ENCODE measurements at places on chromosomes 4 and X. TPM values are rescaled to one million over a fixed set of nuclear protein-coding genes. Genes with fewer than 3 reads are reported as not detected.

DNA sequence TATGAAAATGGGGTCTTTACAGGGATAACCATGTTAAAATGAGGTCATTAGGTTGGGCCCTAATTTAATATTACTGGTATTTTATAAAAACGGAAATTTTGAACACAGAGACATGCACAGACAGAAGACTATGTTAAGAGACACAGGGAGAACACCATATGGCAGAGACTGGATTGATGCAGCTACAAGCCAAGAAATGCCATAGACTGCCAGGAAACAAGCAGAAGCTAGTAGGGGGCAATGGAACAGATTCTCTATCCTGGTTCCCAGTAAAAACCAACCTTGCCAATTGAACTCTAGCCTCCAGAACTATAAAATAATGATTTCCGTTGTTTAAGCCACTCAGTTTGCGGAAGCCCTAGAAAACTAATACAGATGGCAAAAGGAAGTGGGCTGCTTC, 6.6 kb upstream of the GUF1 start:
- DNase-seq: no peak

Gene MED12
- total RNA-seq: 32.7 TPM

GRCh38 chr4:163191999-163192398, 25.3 kb upstream of the NAF1 start:
- peak; percentile 85 for DNase-seq

- no peak for DNase-seq
These were observed 851.7 kb upstream of the PCDH10 start for GRCh38 chr4:132297346-132297745.

DNA sequence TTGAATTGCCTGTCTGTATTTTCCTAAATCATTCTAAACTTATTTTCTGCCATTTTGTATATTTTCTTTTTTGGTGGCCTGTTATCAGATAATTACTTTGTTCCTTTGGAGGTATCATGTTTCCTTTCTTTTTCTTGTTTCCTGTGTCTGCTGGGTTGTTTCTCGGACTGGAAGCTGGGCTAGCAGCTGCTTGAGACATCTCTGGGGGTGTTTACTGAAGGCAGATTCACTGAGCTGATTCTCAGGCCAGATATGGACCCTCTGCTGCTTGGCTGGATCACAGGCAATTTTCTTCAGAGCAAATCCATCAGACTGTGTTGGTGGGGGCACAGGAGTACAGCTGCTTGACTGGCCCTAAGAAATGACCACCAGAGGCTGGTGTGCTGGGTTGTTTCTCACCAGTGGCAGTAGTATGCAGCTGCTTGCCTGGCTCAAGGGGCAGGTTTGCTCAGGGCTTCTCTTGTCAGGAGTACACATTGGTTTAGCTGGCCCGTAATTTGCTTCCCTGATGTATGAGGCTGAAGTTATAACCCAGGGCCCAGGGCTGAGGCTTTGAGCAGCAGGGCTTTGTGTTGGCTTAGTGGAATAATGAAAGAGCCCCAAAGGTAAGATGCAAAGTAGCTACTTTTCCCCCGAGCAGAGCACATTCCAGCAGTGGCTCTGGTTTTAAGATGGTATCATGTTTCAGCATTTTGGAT, 680.6 kb downstream of the TECRL start:
- no peak for DNase-seq

- DNase-seq: no peak
These were observed 74.4 kb downstream of the RTL5 start for GRCh38 chrX:72057331-72057730.

DNA sequence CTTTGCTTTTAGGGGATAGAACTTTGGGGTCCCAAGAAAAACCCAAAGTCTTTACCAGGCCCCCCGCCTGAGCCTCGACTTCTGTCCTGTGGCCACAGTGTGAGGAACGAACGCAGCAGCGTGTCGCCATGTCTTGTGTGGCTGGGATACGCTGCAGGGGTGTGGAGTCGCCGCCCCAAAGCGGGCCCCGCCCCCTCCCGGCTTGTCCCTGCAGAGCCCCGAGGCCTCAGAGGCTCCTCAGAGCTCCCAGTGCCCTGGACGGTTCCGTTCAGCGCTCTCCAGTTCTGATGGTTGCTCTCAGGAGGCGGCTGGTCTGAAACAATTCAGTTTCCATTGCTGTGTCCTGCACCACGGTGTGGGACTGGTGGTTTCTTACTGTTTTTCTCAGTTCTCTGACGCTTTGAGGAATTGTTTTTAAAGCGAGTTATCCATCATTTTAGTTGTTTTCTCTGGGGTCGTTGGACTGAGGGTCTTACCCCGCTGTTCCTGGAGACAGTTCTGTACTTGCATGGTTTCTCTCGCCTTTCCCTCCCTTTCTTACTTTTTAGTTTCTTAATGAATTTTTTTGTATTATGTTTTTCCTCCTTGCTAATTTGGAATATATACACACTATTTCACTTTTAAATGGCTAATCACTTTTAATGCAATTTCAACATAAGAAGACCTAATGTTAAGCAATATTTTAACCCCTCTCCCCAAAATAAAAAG, 1.6 kb upstream of the IDUA start:
- no peak for DNase-seq

- no peak for DNase-seq
These were observed 51.7 kb downstream of the PHF8 start for GRCh38 chrX:53992589-53992988.

DNA sequence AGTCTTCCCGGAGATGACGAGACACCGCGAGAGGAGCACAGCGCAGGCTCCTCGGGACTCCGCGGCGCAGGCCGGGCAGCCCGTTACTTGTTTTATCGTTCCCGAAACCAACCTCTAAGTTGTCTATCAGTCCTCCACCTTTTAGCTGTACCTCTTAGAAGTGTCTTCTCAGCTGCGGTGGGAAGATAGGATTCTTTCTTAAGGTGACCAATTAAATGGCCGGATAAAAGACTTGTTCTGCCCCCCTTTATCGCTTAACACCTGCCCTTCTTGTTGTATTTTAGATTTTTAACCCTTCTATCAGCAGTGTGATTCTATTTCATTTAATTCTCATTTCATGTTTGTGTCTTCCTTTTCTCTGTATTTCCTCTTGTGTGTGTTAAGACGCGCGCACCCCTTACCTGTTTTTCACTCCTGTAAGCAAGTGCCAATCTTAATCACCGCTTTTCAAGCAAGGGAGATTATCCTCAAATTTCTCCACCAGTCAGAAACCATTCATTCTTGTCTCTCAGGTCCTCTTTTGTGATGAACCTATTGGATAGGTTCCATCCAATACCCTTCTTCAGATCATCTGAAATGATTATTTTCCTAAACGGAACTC, at the start of gene SLC9B2:
Gene SLC9B2, minus strand, starts transcription at position 15 of the 601 bp plus-strand sequence. CDS start 9,211 bp downstream, outside the sequence.
- peak; percentile 82 for DNase-seq

GRCh38 chrX:7132335-7133049, 15.0 kb upstream of the STS start:
- DNase-seq: peak; percentile 80

- DNase-seq: no peak
These were observed 134.1 kb upstream of the CPXCR1 start for GRCh38 chrX:88612870-88613329.
